ENCODE measurements at places on chromosomes 13 and 19.

DNA sequence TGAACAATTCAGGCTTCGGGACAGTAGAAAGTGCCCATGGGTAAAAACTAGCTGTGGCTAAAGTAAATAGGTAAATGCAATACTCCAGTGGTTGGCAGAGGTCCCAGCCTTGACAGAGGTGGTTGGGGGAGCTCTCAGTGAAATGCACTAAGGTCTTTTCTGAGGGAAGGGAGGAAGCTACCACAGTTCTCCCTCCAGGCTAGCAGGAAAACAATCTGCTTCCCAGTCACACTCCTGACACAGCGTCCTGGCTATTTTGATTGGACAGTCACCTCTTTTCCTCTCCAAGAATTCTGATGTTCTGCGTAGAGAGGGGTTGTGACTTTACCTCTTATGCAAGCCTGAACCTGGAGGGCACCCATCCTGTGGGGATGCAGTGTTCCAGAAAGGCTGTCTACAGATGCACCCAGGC lies 128.7 kb downstream of the CYSLTR2 start:
- DNase-seq, result no peak

DNA sequence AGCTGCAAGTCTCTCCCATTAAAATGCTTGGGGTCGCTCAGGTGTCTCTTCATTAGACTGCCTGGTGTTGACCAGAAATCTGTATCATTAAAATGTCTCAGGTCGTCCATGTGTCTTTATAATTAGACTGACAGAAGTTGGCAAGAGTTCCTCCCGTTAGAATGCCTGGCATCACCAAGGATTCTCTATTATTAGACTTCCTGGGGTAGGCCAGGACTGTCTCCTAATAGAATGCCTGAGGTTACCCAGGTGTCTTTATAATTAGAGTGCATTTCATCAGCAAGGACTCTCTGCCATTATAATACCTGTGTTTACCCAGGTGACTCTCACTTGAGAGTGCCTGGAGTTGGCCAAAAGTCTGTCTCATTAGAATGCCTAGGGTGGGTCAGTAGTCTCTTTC lies 1537.2 kb downstream of the UQCRFS1 start:
- no peak for DNase-seq

DNA sequence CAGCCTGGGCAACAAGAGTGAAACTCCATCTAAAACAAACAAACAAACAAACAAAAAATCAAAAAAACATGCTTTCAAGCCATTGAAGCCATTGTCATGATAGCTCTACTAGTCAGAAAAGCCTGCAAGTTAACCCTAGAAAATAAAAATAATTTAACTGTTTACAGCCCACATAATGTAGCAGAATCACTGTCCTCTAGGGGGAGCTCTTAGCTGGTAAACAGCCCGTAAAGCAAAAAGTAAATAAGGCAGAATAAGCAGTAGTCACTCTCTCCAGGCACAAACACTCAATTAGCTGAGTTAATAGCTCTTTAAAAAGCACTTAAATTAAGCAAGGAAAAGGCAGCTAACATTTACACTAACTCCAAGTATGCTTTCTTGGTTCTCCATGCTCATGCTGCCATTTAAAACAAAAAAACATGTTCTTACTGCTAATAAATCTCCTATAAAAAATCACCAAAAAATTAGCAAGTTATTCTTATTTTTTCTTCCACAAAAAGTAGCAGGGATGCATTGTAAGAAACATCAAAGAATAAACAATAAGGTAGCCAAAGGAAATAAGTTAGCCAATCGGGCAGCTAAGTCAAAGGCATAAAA lies 11.3 kb downstream of the LILRB4 start:
- peak; percentile 43 for DNase-seq

GRCh38 chr19:28066161-28066560 lies 1146.8 kb downstream of the UQCRFS1 start:
- DNase-seq, result no peak

- DNase-seq, result no peak
Observed at GRCh38 chr19:30757837-30758617, 385.8 kb downstream of the ZNF536 start.

GRCh38 chr19:19268453-19269385 lies 4.4 kb downstream of the TM6SF2 start:
- DNase-seq, result no peak

GRCh38 chr13:72694314-72694713 lies 33.1 kb downstream of the MZT1 start:
- no peak for DNase-seq

DNA sequence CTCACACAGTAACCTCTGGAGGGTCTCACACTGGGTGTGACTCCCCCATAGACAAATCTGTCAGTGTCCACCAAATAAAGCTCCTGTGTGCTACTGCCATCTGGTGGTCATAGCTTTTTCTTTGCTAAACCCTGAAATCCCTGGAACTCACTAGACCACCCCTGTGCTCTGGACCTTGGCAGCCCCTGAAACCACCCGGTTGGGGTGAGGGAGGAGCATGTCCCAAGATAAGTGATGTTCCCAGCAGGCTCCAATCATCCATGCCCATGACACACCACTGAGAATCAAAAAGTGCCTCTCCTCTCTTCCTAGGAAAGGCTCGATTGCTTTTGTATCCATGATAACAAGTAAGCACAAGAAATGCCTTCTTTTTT lies 6.5 kb upstream of the HSD17B14 start:
- peak; percentile 70 for DNase-seq

- DNase-seq, result no peak
Observed at GRCh38 chr13:24100188-24100587, 60.3 kb upstream of the SPATA13 start.

DNA sequence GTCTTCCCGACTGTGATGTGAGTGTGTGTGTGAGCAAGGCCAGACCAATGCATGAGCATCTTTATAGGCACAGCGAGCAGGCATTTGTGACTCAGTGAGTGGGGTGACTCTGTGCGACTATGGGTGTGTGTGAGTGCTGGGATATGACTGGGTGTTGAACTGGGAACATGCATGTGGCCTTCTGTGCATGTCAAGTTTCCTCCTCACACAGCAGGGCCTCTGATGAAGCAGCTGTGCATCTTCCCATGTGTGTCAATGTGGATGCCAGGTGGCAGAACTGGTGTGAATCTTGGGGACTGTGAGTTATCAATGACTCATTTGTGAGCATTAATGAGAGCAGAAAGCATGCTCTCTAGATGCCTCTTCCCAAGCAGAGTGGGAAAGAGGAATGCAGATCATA lies 12.1 kb upstream of the LGALS14 start:
- DNase-seq, result no peak

GRCh38 chr13:27427641-27428040 lies 3.2 kb downstream of the GTF3A start:
- DNase-seq, result no peak

- no peak for DNase-seq
Observed at GRCh38 chr19:29672933-29673336, 7.7 kb downstream of the PLEKHF1 start.

DNA sequence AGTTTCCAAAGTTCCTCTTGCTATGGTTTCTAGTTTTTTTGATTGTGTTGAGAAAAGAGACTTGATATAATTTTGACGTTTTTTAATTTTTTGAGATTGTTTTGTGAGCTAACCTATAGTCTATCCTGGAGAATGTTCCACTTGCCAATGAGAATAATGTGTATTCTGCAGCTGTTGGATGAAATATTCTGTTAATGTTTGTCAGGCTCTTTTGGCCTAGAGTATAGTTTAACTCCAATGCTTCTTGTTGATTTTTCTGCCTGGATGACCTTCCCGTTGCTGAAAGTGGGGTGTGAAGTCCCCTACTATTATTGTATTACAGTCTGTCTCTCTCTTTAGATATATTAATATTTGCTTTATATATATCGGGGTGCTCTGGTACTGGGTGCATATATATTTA lies 40.0 kb downstream of the RASA3 start:
- DNase-seq, result no peak

DNA sequence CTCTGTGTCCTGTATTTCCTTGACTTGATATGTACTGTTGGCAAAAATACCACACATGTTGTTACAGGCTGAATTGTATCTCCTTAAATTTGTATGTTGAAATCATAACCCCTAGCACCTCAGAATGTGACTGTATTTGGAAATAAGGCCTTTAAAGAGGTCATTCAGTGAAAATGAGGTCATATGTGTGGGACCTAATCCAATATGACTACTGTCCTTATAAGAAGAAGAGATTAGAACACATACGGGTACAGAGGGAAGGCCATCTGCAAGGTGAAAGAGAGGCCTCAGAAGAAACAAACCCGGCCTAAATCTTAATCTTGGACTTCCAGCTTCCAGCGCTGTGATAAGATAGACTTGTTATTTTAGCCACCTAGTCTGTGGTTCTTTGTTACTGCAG lies 202.5 kb downstream of the NUFIP1 start:
- DNase-seq, result no peak

DNA sequence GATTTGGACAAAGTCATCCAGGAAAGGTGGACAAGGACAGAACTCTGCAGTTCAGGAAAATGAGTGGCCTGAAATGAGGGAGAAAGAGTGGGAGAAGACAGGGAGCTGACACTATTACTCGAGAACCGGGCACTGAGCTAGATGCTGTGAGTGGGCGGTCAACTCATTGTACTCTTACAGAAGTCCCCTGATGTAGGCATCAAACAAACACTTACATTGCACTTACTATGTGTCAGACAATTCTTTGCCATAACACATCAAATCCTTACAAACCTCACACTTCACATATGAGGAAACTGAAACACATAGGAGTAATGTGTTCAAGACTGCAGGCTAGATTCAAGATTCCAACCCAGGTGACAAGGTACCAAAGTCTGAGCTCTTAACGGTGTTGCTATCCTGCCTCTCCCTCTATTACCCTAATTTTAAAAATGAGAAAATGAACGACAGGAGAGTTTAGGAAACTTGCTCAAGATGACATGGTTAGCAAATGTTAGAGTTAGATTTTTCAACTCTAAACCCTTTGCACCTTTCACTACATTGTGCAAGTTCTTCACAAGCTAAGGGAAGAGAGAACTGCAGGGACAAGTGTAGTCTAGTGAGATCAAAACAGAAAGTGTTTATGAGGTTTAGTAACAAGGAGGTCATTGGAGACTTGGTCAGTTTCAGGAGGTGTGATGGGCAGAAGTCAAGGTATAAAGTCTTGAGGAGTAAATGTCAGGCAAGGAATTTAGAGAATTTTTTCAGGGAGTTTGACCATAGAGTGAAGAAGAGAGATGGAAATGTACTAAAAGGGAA lies 4.9 kb upstream of the MEDAG start:
- no peak for DNase-seq

DNA sequence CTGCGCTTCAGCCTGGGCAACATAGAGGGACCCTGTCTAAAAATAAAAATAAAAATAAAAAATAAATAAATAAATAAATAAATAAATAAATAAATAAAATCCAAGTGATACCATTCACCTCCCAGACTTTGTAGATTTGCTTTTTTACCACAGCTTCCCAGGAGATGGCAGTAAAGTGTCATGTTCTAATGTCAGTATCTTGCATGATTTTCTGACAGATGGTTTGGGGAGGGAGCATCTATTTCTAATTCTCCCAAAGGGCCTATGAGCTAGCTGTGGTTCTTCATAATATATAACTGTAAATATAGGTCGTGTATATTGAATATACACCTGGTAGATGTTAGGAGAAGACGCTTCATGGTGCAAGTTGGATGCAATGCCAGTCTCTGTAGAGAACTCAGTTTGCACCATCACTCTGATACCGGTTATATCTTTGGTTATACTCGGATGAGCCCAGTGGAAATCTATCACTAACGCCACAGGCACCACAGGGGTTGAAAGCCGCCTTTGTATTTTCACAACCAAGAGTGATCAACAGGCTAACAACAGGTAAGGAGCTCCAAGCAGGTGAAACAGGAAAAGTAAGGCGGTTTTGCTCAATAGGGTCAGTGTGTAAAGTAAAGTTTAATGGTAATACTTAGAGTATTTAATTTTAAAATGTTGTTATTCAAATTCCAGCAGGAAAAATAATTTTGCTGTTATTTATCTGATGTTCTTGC lies 13.9 kb downstream of the APLP1 start:
- DNase-seq, result peak; percentile 87

DNA sequence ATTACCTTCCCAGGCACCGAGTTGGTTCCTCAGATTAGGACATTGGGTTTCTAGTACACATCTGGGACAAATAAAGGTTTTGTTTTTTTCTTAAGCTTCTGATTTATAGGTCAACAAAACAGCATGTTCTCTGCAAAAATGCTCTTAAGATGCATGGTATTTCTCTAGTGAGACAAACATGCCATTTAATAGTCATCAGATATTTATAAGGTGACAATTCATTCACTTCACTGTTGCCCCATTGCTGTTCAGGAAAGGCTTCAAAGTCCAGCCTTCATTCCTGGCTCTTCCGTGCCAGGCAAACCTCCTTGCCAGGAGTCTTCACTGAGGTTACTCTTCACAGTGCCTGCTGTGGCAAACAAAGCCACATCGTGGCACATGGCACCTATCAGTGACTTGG lies 156.3 kb upstream of the FNDC3A start:
- DNase-seq, result no peak

GRCh38 chr13:102945886-102946285 lies 100.1 kb downstream of the ERCC5 start:
- DNase-seq, result no peak

- DNase-seq, result no peak
Observed at GRCh38 chr13:102176846-102177245, 225.0 kb downstream of the FGF14 start.
